ENCODE measurements at places on chromosomes 12 and 14.

DNA sequence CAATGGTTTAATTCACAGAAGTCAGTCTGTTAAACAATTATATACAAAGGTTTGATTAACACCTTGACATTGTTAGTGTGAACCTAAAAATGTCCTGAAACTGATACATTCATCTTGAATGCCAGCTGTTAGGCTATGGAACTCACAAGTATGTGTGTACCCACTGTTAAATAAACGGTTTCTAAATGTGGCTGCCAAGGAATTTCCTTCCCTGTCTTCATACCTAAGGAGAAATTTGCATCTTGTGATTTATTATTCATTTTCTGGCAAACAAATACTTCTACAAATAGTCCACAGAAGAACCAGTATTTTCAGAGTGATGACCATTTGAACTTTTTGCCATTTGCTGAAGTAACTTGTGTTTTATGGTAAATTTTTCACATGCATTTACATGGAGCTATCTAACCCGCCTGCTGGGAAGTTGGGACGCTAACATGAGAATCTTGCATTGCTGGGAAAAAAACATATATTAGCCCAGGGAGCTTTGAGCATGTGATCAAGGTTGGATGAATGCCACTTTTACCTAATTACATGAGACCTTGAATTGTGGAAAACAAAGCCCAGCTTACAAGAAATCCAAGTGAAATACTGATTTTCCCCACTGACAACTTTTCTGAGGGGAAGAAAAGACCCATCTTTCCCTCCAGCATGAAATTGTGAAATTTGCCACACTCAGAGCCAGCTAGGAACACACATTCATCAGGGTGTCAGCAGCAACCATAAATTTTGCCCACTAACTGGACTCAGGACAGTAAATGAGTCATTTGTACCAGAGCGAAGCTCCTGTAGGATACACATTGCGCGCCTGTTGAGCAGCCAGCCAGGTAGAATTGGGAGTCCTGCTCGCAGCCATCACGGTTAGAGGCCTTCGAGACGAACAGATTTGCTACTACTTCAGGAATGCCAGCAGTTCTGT lies 118.0 kb downstream of the KICS2 start:
- no peak for DNase-seq

DNA sequence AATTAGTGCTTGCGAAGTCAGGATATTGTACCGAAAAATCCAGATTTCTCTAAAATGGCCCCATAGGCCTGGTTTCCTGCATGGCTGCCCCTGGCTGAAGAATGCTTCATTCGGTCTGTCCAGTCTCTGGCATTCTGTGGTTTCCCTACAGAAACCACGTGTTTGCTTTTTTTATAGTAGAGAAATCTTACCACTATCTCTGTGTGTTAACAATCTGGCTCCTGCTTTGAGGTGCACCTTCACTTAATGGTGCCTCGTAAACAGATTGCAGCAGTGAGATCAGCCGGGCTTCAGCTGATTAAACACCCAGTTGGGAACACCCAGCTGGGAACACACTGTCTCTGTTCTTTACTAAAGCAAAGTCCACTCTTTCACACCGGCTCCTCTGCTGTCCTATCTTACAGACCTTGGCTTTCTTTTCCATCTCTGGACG lies 6.7 kb upstream of the DNAAF2 start:
- DNase-seq: no peak

GRCh38 chr12:27521981-27522380 lies 2.0 kb upstream of the PPFIBP1 start:
- no peak for DNase-seq

GRCh38 chr12:84290168-84290567 lies 622.4 kb downstream of the SLC6A15 start:
- no peak for DNase-seq

- DNase-seq: no peak
Observed at GRCh38 chr14:85532374-85533022, 2.6 kb downstream of the FLRT2 start.

- DNase-seq: no peak
Observed at GRCh38 chr14:92800525-92800924, 6.4 kb downstream of the GOLGA5 start.

DNA sequence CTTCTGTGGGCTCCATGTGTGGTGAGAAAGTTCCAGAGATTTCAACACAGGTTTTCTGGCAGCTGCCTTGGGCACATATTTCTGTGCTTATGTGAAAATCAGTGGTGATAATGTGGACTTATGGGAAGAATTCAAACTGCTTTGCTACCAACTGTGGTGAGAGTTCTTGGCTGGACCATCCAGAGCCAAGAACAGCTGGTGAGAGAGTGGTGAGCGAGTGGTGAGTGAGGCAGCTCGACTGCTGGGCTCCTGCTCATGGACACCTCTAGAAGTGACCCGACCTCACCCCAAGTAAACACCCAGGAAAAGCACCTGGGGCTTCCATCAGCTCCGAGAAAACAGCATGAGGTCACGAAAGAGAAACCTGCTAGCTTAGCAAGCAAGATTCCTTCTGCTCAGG lies 106.4 kb downstream of the PIWIL1 start:
- no peak for DNase-seq

DNA sequence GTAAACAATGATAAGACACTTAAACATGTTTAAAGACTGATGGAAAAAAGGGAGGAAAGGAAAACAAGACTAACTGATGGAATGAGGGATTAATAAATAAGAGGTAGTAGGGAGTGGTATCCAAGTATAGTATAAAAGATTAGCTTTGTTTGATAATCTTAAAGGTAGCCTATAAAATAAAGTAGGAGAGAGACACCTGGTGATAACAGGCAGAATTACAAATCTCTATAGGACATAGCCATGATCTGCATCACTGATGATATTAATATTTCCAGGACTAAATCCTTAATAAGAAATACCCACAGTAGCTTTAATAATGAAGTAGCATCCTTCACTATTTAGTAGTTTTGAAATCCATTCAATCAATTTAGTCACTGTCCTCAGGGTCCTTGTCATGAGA lies 30.4 kb downstream of the DLGAP5 start:
- DNase-seq: no peak

DNA sequence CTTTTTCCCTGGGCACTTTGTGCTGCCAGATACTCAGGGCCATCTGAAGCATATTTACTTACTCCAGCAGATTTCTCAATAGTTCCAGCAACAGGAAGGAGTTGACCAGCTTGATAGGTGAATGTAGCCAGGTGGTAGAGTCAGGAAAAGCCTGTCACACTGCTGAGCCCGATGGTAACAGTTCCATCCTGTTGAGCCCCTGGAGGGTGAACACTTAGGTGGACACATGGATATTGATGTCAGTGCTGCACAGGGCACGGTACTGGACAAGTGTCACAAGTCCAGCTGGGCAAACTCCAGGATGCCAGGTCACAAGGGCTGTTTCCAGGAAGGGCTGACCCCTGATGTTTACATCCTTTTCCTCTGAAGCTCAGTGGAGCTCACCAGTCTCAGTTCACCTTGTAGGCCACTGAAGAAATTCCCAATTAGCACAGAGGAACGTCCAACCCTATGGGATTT lies 2.3 kb upstream of the SMOC1 start:
- no peak for DNase-seq

DNA sequence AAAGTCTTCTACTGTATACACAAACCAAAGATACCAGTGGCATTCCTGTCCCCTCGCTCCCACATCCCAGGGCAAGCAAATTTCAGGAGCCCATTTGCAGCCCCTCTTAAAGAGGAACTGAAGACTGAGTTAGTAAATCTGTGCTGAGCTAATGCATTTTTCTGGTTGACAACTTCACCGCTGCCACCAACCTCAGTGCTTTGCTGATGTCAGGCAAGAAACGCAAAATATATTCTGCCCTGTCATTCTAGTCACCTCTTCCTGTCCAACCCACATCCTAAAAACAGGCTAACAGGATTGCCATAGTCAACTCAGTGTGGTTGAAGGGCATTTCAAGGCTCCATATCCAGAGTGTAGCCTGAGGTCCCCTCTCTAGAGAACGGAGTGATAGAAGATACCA lies 59.4 kb upstream of the FICD start:
- DNase-seq: no peak

GRCh38 chr14:65177551-65177950 lies 75.2 kb upstream of the MAX start:
- no peak for DNase-seq

- no peak for DNase-seq
Observed at GRCh38 chr14:33563191-33563900, 387.5 kb downstream of the EGLN3 start.

GRCh38 chr14:67856827-67857226 lies 37.2 kb downstream of the RAD51B start:
- DNase-seq: no peak

DNA sequence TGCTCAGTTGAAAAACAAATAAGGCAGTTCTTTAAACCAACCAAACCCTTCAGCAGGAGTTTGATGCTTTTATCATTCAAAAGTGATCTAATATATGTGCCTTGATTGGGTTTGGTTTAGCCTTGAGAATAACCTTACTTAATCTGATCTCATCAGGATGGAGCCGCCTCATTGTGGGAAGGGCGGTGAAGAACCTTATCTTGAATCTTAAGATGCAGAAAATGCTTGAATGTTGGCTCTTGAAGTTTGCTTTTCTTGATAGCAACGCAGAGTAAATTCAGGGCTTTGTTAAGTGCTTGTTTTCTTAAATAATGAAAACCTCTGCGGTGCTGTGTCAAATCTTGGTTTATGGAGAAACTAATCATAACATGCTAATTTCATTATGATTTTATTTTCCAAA lies 138.2 kb downstream of the MON2 start:
- no peak for DNase-seq

DNA sequence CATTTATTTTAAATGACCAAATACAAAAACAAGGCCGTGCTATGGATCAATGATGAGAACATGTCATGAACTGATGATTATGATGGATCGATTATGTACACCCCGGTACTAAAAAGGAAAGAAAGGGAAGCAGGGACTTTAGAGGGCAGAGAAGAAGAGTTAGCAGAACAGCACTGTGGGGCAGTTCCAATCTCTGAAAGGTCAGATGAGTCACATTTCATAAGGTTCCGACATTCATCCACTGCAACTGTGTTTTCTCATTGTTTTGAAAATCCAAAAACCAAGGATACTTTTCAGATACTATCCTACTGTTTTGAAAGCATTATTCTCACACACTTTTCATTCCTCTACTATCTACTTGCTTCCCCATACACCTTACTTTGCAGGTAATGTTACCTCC lies 169.3 kb downstream of the STXBP6 start:
- no peak for DNase-seq

GRCh38 chr12:130602251-130602650 lies 113.8 kb downstream of the RIMBP2 start:
- DNase-seq: no peak

DNA sequence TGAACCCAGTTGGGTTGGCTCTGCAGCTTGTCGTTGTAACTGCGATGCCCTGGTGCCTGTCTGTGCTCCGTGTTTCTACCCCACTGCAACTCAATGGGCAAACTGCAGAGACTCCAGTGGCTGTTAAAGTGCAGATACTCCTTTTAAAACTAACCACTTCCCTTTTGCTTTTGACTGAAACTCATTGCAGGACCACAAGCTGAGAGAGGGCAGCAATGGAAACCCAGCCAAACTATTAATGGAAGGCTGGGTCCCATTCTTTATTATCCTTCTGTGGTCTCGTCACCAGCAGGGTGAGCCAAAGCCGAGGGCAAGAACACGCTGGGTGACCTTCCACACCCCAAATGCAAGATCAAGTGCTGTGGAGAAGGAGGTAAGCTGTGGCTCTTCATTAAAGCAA lies 910.4 kb downstream of the VRK1 start:
- DNase-seq: no peak

DNA sequence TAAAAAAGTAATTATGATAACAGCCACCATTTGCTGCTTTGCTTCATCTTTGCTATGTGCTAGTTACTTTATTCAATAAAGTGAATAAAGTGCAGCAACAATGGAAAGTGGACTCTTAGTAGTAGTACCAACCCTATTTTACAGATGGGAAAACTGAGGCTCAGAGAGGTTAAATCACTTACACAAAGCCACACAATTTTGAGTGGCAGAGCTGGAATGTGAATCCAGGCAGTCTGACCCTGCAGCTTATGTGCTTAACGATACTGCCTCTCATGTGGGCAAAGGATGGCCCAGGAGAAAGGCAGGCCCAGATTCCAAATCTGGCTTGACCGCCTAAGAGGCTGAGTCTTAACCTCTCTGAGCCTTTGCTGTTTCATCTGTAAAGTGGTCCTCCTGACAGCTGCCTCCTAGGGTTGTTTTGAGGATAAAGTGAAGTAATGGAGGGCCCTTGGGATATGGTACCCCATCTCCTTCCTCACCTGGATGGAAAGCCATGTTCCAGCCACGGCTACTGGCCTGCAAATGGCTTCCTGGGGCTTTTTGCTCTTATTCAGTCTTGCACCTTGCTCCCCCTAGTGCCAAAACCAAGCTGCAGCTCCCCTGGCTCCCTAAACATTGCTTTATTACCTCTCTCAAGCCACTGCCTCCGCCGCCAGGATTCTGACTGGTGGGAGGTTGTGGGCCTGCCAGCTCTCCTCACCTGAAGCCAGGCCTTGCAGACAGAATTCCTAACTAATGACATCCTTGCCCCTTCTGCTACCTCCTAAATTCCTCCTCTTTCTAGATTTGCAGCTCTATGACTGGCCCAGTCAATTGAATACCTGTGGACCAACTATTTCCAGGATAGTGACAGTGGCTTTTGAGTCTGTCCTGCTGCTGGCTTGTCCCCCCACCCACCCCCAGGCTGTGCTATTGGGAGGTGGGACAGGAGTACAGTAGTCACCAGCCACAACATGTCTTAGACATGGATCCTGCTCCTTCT lies 283.3 kb upstream of the PWP1 start:
- DNase-seq: no peak

GRCh38 chr14:87002776-87003175 lies 990.2 kb downstream of the GALC start:
- DNase-seq: no peak
